ENCODE measurements at places on chromosomes 12 and 14.

DNA sequence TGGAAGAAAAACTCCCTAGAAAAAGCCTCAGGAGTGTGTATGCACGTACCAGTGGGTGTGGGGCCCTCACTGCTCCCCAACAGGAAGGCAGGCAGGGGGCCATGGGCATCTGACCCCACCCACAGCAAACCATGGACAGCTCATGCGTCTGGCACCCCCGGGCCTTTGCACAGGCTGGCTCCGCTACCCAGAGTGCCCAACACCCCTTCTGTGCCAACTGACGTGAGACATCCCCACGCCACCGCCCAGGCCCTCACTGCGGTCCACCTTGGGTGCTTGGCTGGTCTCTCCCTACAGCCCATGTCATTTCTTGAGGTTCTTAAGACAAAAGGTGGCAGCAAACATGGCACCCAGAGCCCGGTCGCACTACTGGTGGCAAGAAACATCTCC is 91.4 kb downstream of the NCOR2 start:
- DNase-seq: no peak

DNA sequence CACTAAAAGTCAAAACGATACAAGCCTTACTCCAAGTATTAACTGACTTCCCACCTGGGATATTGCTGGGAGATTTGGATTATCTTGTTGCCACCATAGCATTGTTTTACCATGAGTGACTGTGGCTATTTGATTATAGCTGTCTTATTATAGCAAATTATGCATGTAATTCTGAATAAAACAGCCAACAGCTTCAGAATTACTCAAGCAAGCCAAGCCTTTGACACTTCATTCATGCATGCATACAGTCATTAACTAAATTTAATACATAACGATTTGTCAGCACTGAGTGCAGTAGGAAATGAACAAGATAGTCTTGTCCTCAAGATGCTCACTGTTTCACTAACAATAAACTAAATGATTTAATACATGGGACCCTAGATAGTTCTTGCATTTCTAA is 133.0 kb upstream of the FRMD6 start:
- DNase-seq: no peak

GRCh38 chr12:89067421-89068187 is 284.7 kb downstream of the DUSP6 start:
- no peak for DNase-seq

- DNase-seq: no peak
Observed at GRCh38 chr14:31241450-31242114, 34.0 kb upstream of the HECTD1 start.

- DNase-seq: no peak
Observed at GRCh38 chr12:71772735-71773134, 18.1 kb downstream of the RAB21 start.

DNA sequence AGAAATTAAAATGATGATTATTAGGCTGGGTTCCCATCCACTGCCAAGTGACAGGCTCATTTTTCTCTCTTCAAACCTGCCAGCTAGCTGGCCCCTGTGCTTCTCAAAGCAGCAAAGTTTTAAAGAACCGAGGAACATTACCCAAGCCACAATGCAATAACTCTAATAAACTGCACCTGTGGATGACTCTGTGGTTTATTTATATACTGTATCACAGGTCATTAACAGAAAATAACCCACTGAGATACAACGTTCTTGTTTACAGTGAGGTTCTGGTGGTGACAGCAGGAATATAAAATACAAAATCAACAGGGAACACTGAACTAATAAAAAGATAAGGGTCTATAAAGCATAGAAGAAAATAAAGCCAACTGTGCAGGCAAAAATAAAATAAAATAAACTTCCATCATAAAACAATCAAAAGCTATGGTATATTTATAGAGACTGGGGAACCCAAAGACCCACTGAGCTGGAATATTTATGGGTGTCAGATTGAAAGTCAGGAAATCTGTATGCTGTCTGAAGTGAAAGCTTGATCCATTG is 472.9 kb downstream of the NOVA1 start:
- DNase-seq: no peak

- DNase-seq: no peak
Observed at GRCh38 chr12:104340925-104341611, 37.5 kb downstream of the EID3 start.

- DNase-seq: no peak
Observed at GRCh38 chr14:78029601-78030372, 140.4 kb upstream of the NRXN3 start.

DNA sequence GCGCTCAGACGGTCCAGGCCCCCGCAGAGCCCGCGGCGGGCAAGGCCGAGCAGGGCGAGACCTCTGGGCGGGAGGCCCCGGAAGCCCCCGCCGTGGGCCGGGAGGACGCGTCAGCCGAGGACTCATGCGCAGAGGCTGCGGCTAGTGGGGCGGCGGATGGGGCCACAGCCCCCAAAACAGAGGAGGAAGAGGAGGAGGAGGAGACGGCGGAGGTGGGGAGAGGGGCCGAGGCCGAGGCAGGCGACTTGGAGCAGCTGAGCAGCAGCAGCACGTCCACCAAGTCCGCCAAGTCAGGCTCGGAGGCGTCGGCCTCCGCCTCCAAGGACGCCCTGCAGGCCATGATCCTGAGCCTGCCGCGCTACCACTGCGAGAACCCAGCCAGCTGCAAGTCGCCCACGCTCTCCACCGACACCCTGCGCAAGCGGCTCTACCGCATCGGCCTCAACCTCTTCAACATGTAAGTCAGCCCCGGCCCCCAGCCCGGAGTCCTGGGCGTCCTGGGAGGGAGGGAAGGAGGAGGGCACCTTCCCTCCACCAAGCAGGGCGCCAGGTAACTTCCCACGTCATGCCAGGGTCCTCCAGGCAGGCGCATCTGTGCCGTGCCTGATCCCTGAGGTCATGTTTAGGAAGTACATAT is 72.4 kb downstream of the IQSEC3 start:
- DNase-seq: peak; percentile 26

- peak; percentile 63 for DNase-seq
Observed at GRCh38 chr14:104800771-104801519, at the start of gene ZBTB42. Gene ZBTB42, plus strand, starts transcription at chr14:104801101. Its CDS starts 97 bp downstream, at chr14:104801198.

GRCh38 chr12:128811806-128812205 is 12.0 kb downstream of the SLC15A4 start:
- no peak for DNase-seq

- peak; percentile 69 for DNase-seq
Observed at GRCh38 chr12:124609041-124609989, 41.9 kb upstream of the NCOR2 start.

- no peak for DNase-seq
Observed at GRCh38 chr12:110543252-110543959, 39.7 kb downstream of the PPTC7 start.

GRCh38 chr12:53985994-53986685 is 1.2 kb downstream of the HOXC10 start:
- no peak for DNase-seq

DNA sequence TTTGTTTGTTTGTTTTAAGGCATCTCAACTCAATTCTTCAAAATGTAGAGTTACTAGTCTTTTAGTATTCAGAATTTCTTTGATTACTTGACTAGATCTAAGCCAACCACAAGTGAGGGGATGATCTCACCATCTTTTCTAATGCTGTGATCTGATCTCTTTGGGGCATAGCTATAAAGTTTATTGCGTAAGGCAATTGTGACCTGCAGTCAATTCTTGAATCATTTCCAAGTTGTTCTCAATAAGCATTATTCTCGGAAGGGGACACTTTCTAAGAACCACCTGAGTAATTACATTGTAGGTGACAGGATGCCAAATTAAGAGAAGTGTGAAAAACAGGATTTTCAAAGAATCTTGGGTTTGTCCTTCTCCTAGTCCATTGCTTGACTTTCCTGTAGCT is 13.1 kb downstream of the DACT1 start:
- DNase-seq: no peak
